ENCODE measurements at places on chromosomes 6 and 20.
A peak's percentile ranks its signal among the peaks of the same experiment; 100 is the strongest.

- DNase-seq: no peak
Measured at GRCh38 chr6:30060606-30061091, 416 bp upstream of the POLR1H start.

GRCh38 chr20:48716086-48716485, 111.7 kb downstream of the PREX1 start:
- DNase-seq: peak; percentile 94

- no peak for DNase-seq
Measured at GRCh38 chr6:1636971-1637871, 27.5 kb downstream of the FOXC1 start.

DNA sequence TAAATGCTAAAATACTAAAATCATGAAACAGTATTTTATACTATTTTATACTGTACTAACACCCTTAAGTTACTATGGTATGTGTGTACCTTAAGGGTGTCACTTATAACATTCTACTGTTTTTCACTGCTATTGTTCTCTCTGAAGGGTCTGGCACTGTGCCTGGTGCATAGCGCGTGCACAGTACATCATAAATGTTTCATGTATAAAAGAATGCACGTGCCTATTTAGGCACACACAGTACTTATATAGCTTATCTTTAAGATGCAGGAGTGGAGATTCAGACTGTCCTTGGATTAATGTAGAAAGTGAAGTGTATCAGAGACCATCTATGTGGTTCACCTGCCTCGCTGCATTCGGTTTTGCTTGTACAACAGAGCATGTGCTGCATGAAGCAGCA, 64.0 kb upstream of the SGK1 start:
- no peak for DNase-seq

GRCh38 chr6:1240766-1241318, 71.1 kb upstream of the FOXQ1 start:
- DNase-seq: no peak

- DNase-seq: no peak
Measured at GRCh38 chr6:52109171-52109571, 21.8 kb upstream of the PKHD1 start.

DNA sequence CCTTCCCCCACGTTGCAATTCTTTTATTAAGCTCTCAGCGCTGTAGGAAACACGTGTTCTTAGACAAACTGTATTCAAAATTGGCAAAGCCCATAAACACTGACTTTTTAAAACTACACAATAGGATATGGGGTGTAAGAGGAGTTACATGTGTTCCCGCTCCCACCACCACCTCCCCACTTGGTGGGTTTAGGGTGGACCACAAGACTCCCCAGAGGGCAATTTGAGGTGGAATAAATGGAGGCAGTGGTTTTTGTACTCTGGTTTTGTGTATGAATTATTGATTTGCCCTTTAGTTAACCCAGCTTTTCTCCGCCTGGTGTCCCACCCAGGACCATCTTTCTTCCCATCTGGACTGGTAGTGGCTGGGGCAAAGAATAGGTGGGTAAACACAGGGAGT, 3.7 kb downstream of the UQCC2 start:
- no peak for DNase-seq

DNA sequence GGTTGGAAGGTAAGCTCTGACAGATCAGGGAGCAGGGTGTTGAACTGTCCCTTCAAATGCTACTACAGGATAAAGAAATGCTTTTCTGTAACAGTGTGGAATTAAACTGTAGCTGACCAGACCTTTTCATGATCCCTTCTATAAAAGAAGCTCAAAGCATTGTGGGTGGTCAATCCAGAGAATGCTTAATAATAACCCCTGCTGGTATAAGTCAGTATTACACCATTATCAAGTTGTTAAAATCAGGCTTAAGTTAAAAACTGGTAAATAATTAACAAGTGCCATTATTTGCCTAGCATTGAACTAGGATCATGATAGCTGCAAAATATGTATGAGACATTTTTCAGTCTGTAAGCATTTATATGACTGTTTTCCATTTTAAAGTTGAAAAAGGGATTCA, 468.9 kb downstream of the PKHD1 start:
- no peak for DNase-seq

DNA sequence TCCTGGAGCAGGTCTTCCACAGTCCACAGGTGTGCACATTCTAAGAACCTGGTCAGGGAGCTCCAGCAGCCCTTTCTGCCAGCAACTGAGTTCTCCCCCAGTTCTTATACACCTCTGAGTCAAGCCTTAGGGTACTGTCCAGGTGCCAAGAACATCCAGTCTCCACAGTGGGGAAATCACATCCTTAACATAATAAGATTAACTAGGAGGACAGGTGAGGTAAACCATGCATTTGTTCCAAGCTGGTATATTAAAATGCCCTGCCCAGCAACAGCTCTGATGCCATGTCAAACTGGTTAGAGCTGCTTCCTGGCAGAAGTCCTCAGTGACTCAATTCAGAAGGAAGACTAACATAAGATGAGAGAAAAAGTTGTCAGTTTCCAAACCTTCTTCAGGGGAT, 303.9 kb upstream of the SGK1 start:
- DNase-seq: no peak
